ENCODE measurements at places on chromosomes 1 and 21.

DNA sequence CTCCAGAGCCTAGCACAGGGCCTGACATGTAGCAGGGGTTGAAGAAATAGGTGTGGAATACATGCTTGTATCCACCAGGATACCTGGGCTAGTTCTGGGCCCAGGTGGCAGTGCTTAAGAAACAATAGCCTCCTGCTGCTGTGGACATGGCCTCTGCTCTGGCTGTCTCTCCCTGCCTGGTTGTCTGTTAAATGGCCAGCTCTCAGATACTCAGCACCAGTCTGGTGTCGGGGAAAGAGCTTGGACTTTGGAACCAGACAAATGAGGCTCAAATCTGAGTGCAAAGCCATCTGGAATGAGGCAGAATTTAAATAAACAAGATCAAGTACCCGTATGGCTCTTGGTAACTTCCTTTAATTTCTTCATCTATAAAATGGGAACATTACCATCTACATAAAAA, 31.5 kb downstream of the SESN2 start:
- no peak for DNase-seq

DNA sequence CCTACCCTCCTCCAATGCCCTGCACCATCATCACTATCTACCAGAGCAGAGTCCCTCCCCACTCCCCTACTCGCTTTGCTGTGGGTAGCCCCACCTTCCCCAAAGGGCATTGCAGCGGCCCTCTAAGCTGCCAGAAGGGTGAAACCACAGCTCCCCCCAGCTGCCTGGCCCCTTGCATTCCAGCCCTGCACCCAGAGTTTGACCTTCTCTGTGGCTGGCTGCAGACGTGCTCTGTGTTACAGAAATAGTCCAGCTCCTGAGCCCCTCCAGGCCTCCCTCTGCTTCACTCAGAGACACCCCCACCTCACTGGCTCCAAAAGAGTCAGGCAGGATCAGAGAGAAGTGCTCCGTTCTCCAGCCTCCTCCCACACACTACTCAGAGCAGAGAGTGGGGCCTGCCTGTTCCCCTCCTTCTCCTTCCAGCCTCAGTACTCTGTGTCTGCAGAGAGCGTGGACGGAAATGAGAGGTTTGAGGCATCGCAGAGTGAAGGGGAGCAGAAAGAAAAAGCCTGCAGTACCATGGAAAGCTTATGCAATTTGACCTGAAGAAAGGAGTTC, 63.2 kb downstream of the PLEKHA6 start:
- peak; percentile 71 for DNase-seq

DNA sequence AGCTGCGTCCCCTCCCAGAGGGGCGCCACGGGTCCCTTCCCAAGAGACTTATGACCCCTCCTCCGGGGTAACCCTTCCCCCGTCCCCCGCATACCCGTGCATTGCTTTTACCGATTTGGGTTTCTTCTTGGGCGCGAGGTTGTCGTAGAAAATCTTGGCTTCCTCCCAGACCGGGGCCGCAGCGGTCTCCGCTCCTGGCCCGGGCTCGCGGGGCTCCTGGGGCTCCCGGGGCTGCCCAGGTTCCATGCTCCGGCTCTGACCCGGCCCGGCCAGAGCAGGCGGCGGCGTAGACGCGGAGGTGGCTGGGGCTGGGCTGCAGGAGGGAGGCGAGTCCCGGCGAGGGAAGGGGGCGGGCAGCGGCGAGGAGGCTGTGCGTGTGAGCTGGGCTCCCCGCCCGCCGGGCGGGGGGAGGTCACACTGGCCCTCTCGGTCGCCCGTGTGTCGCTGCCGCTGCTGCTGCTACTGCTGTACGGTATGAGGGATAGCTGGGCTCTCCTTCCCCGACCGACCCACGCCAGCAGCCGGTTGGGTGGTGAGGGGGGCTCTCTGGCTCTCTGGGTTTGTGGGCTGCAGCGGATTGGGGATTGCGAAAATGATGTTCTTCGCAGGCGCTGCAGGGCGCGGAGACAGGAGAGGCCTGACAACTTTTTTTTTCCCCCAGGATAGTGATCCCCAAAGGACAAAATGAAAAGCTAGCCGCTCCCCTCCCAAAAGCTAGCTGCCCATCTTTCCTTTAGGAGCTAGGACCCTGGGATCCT, at the start of gene NT5C1A:
Gene NT5C1A, minus strand, starts transcription at position 315 of the 758 bp plus-strand sequence. Its CDS starts 69 bp downstream, at position 246.
- DNase-seq = peak; percentile 43

GRCh38 chr1:26717017-26717491, 21.2 kb downstream of the ARID1A start:
- peak; percentile 37 for DNase-seq

- no peak for DNase-seq
Measured at GRCh38 chr1:161359291-161359690, 8.4 kb downstream of the CFAP126 start.

GRCh38 chr1:174398246-174398645, 49.5 kb upstream of the GPR52 start:
- DNase-seq = no peak

- no peak for DNase-seq
Measured at GRCh38 chr1:194535369-194535768, 1349.0 kb upstream of the B3GALT2 start.

DNA sequence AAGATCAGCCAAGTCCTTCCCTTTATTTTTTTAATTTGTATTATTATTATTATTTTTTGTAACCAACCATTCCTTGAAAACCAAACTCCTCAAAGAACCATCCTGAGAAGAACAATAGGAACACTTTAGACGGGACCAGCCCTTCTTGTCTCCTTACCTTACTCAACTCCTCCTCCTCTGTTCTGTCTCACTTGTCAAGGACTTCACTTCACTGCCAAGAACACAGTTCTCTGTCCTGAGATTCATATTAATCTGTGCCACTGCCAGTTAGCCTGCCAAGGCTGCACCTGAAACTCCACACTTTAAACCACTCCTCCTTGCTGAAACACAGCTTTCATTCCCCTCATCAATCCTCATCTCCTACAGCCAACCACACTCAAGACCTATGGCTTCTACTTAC, 73.8 kb upstream of the ATP1A1 start:
- no peak for DNase-seq

GRCh38 chr1:5659606-5660005, 332.6 kb downstream of the NPHP4 start:
- DNase-seq = no peak

DNA sequence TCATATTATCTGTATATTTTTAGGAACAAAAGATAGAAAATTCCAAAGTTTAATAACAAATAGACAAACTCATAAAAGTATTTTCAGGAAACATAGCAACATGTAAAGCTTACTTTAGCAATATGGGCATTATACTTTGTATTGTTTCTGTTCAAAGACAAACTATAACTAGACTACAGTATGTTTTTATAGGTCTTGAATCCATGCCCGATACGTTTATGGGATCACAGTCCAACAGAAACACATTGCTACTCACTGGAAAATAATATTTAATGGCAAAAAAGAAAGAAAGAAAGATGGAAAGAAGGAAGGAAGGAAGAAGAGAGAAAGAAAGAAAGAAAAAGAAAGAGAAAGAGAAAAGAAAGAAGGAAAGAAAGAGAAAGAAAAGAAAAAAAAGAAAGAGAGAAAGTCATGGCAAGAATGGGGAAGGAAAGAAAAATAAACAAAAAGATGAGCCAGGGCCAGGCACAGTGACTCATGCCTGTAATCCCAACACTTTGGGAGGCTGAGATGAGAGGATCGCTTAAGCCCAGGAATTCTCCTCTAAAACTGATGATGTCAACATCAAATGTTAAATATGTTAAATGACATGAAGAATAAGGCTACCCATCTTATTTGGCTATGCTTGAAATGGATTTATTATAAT, 32.7 kb downstream of the TM2D1 start:
- DNase-seq = no peak

DNA sequence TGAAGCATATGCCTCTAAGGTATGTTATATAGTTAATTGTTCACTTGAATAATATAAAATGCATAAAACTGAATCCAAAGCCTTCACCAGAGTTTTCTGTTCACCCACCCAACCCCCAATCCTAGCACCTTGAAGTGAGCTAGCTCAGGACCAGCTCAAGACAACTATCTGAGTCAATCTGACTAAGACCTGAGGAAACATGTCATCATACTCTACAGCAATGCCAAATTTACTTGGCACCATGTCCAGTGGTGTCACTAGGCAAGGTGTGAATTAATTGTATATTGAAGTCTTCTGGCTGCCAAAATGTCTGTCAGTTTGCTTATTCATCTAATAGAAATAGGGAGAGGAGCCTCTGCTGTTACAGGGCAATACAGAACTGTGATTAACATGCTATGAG, 3.8 kb downstream of the DNASE2B start:
- no peak for DNase-seq

DNA sequence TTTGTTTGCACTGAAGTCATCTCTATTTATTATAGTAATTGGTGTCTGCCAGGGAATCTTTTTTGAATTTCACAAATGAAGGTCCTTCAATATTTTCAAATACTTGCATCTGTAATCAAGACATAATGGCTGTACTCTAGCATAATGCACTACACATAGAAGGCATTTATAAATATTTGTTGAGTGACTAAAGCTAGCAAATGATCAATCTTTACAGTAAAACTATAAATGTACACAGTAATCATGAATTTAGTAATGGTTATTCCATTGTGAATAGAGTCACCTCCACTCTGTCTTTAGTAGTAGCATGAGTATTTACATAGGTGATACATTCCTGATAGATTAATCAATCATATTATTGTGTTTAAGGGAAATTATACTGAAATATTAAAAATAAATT, 119.6 kb downstream of the USH2A start:
- DNase-seq = no peak

GRCh38 chr1:225766967-225767633, 10.5 kb upstream of the SRP9 start:
- no peak for DNase-seq

DNA sequence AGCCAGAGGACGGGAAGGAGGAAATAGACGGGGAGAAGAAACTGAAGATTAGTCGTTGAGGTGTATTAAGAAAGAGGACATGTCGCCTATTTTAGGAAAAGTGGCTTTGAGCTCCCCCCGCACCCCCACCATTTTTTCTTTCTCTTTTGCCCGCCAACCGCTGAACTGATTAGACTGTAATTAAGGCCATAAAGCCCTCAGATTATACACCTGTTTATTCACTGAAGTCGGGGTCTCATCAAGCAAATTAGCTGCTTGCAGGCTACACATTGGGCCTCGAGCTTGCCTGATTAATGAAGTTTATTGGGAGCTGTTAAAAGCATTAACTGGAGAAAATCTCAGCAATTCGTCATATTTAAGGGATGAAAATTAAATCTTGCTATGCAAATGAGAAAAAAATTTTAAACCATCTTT, 119.4 kb upstream of the RRP15 start:
- DNase-seq = no peak

- no peak for DNase-seq
Measured at GRCh38 chr21:44994047-44994694, 54.3 kb downstream of the SLX9 start.

- DNase-seq = no peak
Measured at GRCh38 chr1:41898191-41898713, 20.5 kb downstream of the HIVEP3 start.

- DNase-seq = no peak
Measured at GRCh38 chr1:24969596-24970398, 39.7 kb upstream of the RUNX3 start.

- no peak for DNase-seq
Measured at GRCh38 chr1:205030896-205031295, 12.1 kb upstream of the CNTN2 start.

DNA sequence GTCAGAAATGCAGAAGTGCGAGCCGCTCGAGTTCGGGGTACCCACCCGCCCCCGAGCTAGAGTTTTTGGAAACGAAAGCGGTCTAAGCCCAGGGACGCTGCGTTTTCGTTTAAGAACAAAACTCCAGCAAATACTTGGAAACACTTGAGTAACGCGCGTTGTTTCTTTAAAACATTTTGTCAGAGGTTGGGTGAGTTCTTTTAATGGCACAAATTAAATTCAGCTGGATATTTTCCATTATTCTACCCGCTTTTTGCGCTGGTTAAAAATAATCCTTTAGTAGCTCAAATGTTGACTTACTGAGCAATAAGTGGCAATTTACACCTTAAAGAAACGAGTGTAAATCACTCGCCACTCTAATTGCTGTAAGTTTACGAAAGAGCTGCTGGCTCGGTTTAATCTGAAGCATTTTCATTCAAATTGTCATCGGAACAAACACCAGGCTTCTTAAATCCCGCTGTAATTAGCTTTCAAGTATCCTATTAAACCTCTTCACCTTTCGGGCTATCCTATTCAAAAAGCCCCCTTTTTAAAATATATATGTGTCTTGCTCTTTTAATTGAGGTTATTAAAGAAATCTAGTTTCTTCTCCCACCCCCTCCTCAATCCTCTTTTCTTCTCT, 1.5 kb downstream of the LHX8 start:
- DNase-seq = no peak

GRCh38 chr1:150146849-150147542, 2.7 kb upstream of the PLEKHO1 start:
- no peak for DNase-seq

DNA sequence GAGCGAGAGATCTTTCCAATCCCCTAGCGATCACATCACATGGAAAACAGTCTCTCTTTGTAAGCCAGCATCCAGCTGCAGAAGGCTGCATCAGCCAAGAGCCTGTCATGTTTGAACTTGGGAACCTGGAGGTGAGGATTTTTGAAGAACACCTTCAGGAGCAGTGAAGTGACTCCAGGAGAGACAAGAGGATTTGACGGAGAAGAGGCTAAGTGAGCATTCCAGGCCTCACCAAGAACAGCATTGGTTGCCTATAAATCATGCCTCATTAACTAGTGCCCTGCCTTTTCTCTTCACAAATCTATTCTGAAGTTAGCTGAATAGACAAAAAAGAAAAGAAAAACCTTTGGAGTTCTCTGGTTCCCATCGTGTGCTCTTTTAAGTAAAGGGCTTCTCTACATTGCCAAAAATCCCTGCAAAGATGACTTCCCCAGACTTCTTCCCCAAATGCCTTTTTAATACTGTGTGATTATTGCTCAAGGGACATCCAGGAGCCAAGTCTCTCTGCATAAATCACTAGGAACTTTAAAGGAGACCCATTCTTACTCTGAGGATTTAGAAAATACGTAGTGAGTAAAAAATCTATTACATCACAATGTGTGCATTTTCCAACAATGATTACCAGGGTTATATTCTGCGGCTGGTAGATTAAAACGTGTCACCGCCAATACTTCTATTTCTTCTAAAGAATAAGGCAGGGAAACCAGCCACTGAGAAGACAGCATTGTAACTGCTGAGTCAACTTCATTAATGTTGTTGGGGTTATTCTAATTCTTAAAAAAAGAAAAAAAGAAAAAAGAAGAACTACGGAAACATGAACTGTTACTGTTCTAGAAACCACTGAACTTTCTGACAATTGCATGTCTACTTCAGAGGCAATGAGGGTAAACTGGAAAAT, 95.2 kb downstream of the KIF14 start:
- DNase-seq = no peak

- no peak for DNase-seq
Measured at GRCh38 chr21:46211786-46212720, 16.5 kb downstream of the LSS start.

GRCh38 chr1:110210604-110211495, 736 bp downstream of the KCNC4 start:
- peak; percentile 26 for DNase-seq

- no peak for DNase-seq
Measured at GRCh38 chr1:4101459-4102161, 201.5 kb upstream of the C1orf174 start.

- DNase-seq = no peak
Measured at GRCh38 chr1:113197719-113198330, 124.8 kb downstream of the LRIG2 start.

Measured in Ammon's horn (tissue), 1 donor.